ENCODE measurements at places on chromosomes 5 and 9.

DNA sequence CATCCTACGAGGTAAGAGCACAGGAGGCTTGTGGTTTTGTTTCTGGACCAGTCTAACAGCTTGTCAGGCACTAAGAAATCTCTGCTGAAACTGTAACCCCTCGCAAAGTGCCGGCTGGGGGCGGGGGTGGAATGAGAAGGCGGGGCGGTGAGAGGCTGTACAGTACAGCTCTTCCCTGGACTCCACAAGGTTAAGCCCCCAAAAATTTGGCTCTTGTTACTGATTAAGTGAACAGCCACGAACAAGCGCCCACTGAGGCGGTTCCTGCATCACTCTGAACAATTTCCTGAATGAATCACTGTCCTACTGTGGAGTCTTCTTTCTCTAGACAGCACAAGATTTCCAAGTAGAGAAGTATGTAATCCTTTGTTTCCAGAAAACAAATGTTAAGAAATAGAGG, 6.8 kb downstream of the FBP2 start:
- no peak for DNase-seq

DNA sequence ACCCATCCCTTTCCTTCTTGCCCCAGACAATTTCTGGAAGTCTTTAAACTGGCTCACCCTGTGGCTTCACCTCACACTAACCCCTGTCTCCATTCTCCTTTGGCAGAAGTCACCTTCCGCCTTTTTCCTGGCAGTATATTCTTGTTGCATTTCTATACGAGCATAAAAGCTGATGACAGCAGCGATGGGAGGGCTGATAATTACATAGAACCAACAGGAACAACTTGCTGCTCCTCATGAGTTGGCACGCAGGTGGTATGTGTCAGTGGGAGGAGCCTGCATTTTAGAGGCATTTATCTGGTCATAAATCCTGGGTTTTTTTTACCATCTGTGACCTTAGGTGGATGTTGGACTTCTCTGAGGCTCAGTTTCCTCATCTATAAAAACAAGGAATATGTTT, 61.4 kb upstream of the CKMT2 start:
- DNase-seq, result no peak

- no peak for DNase-seq
Measured at GRCh38 chr9:116181853-116182610, 28.4 kb downstream of the PAPPA start.

DNA sequence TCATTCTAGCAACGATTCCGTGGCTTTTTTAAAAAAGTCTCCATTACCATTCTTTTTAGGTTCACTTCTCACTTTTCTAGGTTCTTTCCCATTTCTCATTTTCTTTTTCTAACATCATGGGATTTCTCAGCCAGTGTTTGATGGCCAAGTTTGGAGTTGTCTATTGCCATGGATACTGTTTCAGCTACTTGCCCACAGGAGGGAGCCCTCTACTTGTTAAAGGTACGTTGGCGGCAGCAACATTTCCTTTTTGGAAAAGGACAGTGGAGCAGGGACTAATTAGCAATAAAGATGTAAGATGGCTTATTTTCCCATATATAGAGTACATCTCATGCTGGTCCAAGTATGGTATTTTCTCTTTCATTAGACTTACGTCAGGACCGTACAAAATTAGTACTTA, 2257.5 kb upstream of the C9orf72 start:
- DNase-seq, result no peak

- DNase-seq, result no peak
Measured at GRCh38 chr9:121610638-121610953, 40.8 kb upstream of the DAB2IP start.

GRCh38 chr9:97910357-97910756, 11.9 kb downstream of the TRMO start:
- no peak for DNase-seq

GRCh38 chr5:102622262-102622661, 123.5 kb upstream of the SLCO6A1 start:
- no peak for DNase-seq

DNA sequence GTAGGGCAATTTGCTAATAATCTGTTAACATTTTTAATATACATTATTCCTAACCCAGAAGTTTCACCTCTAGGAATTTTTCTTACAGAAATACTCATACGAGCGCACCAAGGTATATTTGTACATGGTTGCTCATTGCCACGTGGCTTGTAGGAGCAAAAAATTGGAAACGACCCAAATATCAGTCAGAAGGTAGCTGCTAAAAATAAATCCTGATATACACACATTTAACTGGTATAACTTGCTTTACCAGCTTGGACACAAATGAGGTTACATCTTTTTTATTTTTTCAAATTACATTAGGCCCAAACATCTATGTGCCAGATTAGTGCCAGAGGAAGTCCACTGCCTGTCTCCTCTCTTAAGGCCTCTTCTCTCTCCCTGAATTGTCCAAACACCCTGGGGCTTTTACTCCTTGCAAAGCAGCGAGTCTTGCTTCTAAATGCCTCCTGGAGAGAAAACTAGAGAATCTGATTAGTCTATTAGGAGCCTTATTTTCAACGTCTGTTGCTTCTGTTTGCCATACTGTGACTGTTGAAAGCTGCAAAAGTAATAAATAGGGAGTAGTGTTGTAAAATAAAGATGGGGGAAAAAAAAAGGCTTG, 92.0 kb upstream of the SSBP2 start:
- DNase-seq, result no peak

DNA sequence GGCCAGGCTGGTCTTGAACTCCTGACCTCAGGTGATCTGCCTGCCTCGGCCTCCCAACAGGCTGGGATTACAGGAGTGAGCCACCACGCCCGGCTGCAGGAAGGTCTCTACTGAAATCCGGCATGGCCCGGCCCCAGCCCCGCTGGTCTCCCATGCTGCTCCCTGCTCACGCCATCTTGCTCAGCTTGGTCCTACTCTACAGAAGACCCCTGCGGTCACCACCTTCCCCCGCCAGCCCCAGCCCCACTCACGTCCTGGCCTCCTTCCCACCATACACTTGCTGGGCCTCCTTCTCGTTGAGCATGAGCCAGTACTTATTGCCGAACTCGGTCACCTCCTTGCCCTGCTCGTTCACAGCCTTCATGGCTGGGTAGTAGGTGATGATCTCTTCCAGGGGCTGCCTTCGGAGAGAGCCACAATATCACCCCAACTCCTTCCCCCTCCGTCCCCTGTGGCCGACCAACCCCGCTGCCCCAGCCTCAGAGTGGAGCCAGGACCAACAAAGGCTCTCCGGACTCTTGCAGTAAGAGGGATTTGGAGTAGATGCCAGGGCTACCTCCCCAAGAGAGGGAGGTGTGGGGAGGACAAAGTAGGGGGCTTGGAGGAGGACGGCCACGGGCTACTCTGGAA, 4.0 kb downstream of the PTGES2 start:
- DNase-seq, result no peak

DNA sequence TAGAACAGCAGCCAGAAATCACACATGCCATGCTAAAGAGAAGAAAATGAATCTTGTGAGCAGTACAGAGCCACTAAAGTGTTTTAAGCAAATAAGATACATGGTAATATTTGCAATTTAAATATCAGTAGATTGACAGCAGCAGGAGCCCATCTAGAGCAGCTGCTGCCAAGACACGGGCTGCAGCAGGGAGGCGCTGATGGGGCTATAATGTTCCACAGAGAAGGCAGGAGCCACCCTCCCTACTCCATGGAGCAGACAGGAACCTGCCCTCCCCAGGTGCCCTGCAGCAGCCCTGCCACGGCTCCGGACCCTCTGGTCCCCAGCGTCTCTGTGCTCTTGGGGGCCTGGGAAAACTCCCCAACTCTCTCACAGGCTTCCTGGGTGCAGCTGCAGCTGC, 224.1 kb upstream of the ISL1 start:
- no peak for DNase-seq

DNA sequence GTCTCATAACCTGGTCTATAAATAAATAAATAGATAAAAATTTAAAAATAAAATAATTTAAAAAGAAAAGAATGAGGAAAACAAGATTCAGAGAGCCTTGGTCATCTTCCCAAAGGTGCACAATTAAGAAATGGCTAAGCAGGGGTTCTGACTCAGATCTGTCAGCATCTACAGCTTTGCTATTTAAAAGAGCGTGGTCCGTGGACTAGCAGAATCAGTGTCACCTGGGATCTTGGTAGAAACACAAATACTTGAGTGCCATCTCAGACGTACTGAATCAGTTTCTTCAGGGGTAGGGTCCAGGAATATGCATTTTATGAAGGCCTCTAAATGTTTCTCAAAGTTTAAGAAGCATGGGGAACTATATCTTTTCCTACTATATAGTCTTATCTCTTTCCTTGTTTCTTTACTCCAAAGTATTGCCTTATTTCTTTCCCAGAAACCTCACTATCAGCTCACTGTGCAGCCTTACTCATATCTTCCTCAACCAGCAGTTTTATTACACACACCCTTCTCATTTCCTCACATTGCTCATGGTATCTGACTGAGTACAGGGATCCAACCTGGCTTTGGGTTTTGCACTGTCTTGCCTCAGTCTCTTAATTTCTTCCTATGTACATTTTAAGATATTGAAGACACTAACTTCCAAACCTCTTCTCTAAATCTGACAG, 58.6 kb downstream of the TMC1 start:
- no peak for DNase-seq

DNA sequence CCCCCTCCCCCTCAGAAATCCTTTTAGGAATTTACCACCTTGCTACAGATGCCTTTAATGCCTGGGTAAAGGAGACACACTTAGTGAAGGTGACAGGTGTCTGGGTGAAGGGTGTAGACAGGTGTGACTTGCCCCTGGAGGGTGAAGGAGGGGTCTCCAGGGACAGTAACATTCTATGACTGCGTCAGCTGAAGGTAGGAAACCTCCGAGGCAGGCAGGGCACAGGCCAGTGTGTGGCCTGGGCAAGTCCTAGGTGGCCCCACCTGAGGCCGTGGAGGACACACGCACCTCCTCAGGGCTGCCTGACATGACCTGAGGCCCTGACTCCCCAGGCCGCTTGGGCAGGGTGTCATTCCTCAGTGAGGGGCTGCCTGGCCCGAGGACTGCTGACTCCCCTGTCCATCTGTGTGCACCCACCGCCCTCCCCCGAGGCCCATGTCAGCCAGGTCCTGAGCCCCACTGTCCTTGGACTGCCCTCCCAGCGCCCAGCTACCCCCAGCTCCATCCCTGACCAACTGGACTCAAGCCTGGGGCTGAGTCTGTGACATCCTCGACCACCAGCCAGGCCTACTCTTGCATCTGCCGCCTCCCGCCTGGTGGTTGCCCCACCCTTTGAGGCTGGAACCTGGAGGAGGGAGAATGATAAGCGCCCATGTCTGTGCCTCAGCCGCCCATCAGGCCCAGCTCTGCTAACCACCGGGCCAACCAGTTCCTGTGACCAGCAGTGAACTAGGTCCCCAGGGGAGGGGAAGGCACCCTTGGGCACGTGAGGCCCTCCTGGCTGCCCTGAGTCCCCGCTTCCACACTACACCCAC, 18.4 kb downstream of the CARD19 start:
- DNase-seq, result no peak

Data from SW 1271 (cell line).